ENCODE measurements at places on chromosomes 3 and 15. TPM values are rescaled to one million over a fixed set of nuclear protein-coding genes. Genes with fewer than 3 reads are reported as not detected.

DNA sequence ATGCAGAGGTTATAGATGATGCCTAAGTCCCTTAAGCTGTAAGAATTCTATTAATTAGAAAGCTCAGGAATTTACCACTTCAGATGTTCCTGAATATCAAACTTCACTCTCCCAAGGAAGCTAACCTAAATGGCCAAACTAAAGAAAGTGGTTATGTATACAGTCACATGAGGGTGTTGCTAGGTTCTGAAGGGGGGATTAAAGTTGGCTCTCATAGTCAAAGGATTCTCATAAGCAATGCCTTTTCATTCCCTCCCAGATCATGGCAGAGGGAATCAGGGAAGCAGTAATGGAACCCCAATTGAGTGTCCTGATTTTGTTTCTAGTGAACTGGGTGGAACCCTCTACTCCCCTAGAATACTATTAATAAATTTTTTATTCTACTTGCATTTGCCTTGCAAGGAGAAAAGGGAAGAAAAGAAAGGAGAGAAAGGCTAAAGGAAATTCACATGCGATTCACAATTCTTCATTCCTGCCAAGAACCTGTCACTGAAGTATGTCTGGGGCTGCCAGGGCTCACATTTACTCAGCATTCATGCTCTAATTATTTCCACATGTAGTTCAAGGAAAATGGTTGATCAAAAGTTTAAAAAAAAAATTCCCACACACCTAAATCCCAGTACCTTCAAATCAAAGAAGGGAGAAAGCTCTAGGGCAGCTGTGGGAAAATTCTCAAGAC, 25.1 kb downstream of the FSTL1 start:
- H3K27me3 ChIP-seq, result no peaks in the 10 kb centered on the region
- H3K27ac ChIP-seq, result no peak overlapping the region
- no peaks in the 10 kb centered on the region for H3K36me3 ChIP-seq
- no peak for DNase-seq
- no peak overlapping the region for H3K4me3 ChIP-seq
- no peaks in the 10 kb centered on the region for H3K4me1 ChIP-seq

DNA sequence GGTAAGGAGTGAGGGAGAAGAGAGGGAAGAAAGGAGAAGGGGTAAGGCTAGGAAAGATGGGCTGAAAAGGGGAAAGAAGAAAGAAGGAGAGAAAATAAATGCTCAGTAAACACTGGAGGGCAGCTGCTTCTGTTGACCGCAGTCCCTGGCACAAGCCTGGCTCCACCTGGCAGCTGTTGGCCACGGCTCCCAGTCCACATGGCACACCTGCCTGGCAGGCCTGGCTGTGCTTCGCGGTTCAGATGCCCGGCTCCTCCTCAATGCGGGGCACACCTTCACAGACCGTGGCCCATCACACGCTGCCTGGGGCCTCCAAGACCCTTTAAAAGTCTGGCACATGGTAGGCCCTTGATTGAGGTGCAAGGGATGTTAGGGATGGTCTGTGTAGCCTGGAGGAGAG, 516.8 kb upstream of the PROK2 start:
- no peaks in the 10 kb centered on the region for H3K4me1 ChIP-seq
- no peak overlapping the region for H3K4me3 ChIP-seq
- H3K27me3 ChIP-seq, result no peaks in the 10 kb centered on the region
- no peak for DNase-seq

GRCh38 chr3:127970966-127971592, 56.0 kb downstream of the KBTBD12 start:
- no peaks in the 10 kb centered on the region for H3K36me3 ChIP-seq
- peak; percentile 9 for DNase-seq
- H3K27ac ChIP-seq, result no peak overlapping the region
- H3K4me3 ChIP-seq, result no peak overlapping the region

DNA sequence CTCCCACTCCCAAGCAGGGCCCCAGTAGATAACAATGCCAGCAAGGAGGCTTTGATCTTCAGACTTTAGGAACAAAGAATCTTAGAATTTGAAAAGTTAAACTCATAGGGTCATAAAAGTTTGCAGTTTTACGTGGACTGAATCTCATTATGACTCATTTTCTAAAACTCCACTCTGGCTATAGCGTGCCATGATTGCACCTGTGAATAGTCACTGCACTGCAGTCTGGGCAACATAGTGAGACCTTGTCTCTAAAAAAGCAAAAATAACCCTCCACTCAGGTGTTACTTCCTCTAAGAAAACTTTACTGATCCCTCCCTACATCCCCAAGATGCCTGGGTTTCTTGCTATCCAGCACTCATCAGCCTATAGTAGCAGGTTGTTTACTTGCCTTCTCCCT, 104.5 kb downstream of the IL20RB start:
- H3K4me3 ChIP-seq, result no peak overlapping the region
- H3K27me3 ChIP-seq, result no peaks in the 10 kb centered on the region

The PGBD4 gene
- polyA plus RNA-seq, result 0.58 TPM

The ECT2 gene
- 0.83 TPM for polyA plus RNA-seq

The PLCB2 gene
- 56.5 TPM for polyA plus RNA-seq

The SAMD7 gene
- polyA plus RNA-seq, result not detected

The GPR15 gene
- polyA plus RNA-seq, result not detected

The CYP19A1 gene
- not detected for polyA plus RNA-seq

All from CD14-positive monocyte (primary cell).